Hypothalamus (tissue), 51 donors: ENCODE measurements at places on chromosomes 1 and 21.

- DNase-seq: no peak
These were observed 32.2 kb upstream of the SAMD13 start for GRCh38 chr1:84269306-84269705.

DNA sequence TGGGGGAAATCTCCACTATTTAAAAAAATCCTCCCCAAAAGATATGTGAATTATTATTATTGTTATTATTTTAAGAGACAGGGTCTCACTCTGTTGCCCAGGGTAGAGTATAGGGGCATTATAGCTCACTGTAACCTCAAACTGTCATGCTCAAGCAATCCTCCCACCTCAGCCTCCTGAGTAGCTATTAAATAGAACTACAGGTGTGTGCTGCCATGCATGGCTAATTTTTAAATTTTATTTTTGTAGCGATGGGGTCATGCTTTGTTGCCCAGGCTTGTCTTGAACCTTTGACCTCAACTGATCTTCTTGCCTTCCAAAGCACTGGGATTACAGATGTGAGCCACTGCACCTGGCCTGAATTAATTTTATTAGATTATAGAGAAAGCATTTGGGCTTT lies 116.8 kb downstream of the RABGAP1L start:
- DNase-seq: no peak

- no peak for DNase-seq
These were observed 39.2 kb downstream of the EPHA2 start for GRCh38 chr1:16116625-16117024.

DNA sequence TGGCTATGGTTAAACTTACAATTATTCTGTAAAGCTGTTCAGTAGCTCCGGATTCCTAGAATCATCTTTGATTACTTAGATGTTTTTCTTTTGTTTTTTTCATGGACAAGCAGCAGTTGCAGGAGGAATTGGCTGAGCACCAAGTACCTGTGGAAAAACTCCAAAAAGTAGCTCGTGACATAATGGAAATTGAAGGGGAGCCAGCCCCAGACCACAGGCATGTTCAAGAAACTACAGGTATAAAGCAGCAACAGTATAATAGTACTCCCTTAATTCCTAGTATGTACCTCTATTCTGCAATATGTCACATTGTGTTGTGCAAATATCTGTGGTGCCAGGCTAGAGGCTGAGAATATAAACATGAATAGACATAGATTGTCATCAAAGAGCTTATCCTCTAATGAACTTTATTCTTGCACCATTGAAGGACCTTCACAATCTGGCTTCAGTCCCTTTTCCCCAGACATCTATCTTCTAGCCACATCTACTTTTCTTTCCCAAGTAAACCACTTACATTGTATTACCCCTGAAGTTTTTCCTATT lies 132.3 kb upstream of the BMP8A start:
- DNase-seq: no peak

GRCh38 chr1:198725090-198725489 lies 86.2 kb downstream of the PTPRC start:
- DNase-seq: no peak

- DNase-seq: no peak
These were observed 5.9 kb upstream of the LHX9 start for GRCh38 chr1:197911111-197911856.

DNA sequence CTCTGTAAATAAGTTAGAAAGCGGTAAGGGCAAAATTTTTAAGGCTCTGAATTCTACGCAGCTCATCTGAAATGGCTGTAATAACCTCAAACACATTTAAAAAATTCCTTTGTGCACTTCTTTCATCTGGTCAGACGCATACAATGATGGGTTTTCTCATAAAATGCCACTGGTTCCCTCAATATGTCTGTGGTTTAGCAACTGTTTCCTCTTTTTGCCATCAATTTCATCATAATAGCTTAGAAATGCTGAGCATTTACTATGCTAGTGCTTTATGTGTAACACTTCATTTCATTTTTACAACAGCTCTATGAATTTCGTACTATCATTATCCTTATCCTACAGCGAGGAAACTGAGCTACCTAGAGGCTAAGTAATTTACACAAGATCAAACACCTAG lies 35.3 kb upstream of the DMRTA2 start:
- no peak for DNase-seq

DNA sequence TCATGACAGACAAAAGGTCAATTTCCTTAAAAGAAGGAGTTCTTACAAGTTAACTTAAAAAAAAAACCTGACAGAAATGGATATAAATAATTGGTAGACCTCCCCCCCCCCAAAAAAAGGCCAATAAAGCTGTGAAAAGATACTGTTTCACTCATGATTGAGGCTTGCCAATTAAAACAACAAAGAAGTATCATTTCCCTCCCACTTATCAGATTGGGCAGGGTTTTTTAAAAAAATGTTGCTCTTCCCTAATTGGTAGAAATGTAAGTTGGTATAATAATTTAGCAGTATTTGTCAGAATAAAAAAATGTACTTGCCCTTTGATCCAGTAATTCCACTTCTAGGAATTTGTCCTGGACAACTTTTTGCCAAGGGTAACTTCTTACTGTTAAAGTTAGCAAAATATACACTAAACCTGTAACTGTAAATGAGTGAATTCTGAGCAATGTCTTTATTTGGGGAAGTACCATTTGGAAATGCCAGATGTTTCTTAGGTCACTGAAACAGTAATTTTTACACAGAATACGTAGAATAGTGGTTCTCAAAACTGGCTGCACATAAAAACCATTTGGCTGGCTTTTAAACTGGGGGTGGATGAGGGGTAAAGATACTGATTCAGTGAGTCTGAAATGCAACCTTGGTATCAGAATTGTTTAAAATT lies 17.5 kb downstream of the RNF2 start:
- no peak for DNase-seq

- DNase-seq: no peak
These were observed 132.8 kb downstream of the TNFSF18 start for GRCh38 chr1:172917972-172918371.

- no peak for DNase-seq
These were observed 30.6 kb downstream of the IARS2 start for GRCh38 chr1:220124542-220124941.

DNA sequence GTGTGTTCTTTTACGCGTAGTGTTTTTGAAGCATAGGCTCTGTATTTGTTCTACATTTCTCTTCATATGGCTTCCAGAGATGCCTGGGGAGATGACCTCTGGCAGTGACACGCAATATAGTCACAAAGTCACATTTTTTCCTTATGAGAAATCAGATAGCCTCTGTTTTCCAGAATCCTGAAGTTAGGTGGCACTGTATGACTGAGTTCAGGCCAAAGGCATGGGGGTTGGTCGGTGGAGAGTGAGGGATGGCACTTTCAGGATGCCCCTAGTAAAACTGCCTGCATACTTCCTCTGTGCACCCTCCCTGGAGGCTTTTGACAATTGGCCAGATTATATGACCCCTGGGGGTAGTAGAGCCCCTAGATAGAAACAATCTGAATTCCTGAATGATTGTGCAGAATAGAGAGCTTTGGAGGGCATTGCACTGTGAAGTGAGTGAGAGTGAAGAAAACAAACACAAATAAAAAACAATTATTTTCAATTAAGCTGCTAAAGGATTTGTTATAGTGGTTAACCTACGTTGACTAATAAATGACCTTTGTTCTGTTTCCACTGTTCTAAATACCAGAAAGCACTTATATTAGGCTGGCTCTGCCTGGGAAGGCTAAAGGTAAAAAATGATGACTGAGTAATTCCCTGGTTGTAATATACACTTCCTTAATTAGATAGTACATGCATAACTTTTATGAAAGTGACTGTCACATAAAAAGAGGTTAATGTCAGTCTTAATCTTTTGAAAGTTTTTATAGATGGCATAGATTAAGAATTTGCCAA lies 1660.8 kb downstream of the PLA2G4A start:
- DNase-seq: no peak

- no peak for DNase-seq
These were observed 99.7 kb upstream of the HAO2 start for GRCh38 chr1:119268879-119269278.

- DNase-seq: peak; percentile 68
These were observed 62.7 kb downstream of the SKI start for GRCh38 chr1:2290595-2291510.

DNA sequence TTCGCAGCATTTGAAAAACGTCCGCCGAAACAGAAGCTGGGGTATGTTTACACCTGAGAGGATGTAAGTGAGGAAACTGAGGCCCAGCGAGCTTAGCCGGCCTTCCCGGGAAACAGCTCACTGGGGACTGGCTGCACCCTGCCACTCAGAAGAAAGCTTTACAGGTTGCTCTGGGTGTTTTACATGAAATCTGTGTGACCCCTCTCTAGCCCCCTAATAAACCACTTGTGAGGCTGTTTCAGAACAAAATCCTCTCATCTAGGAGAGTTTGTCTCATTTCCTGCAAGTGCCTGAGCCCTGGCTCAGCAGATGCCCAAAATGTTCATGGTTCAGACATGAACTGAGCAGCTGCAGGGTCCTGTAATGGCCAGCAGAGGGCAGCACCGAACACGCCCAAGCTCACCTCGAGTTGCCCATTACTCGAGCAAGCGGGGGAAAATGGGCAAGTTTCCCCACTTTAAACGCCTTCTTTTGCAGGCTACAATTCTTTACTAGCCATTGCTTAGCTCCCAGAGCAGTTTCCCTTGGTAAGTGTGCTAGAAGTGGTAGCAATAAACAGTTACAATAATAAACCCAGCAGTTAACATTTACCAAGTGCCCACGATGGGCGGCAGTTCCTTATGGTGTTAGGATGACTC lies 76.4 kb downstream of the FHAD1 start:
- DNase-seq: no peak

- no peak for DNase-seq
These were observed 7.8 kb upstream of the SLC6A9 start for GRCh38 chr1:44038876-44039657.

- DNase-seq: no peak
These were observed 167.2 kb downstream of the ADGRL2 start for GRCh38 chr1:81967951-81968350.

GRCh38 chr1:206832352-206832880 lies 33.0 kb upstream of the IL20 start:
- no peak for DNase-seq

DNA sequence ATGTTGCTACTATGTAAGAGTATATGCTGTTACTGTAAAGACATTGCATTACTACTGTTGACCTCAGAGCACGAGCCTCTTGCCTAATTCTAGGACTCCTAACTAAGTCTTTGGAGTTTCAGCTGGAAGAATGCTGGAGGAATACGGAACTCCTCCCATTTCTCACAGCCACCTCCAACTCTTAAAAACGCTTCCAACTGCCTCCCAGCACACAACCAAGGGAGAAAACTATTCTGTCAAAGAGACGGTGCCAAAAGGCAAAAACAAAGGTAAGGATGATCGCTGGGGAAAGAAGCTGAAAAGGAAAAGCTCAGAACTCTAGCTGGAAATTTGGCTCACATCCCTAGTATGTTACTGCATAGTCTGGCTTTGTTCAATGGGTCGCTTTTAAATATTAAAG lies at the start of gene FMO2:
FMO2 (plus strand) TSS at position 210 of the 400 bp plus-strand sequence. CDS start 414 bp downstream, outside the sequence.
- no peak for DNase-seq

DNA sequence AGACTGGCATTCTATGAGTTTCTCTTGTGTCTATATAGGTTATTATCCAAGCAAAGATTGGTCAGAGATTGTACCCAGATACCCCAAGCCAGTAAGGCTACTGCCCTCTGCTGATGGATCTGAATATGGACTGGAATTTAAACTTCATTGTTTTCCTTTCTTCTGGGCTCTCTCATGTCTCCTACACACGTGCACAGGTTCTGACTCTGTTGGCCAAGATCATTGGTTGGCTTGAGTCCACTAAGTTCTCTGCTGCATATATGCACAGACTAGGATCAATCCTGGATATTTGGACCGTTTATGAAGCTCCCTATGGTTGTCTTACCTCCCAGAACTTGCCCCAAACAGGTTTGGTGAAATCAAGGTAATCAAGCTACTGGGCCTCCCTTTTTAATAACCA lies 69.7 kb downstream of the CC2D1B start:
- no peak for DNase-seq

DNA sequence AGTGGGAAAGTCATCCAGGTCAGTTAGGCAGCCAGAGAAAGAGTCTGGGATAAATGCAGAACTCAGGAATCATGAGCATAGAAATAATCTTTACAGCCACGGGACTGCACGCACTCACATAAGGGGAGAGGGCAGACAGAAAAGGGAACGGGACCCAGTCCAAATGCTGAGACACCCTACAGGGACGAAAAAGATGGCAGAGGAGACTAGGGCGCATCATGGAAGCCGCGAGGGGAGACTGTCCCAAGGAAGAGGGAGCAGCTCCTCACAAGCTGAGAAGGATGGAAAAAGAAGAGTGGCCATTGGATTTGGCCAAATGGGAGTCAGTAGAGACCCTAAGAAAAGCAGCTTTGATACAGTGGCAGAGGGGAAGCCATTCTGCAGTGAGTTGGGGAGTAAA lies 102.9 kb upstream of the TLR5 start:
- DNase-seq: no peak

DNA sequence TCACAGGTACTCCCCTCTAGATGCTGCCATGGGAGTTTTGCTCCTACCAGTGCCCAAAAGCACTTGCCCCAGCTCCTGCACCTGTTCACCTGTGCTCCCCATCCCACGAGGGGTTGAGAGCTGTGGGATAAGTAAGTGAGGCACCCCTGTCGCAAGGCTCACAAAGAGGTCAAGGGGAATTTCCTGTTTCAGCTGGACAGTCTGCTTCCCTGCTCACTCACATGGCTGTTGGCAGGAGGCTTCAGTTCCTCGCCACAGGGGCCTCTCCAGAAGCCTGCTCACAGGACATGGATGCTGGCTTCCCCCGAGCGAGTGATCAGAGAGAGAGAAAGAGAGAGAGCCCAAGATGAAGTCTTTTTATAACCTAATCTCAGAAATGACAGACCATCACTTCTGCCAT lies 8.7 kb upstream of the NCMAP start:
- no peak for DNase-seq

GRCh38 chr1:2195785-2196184 lies 1.2 kb upstream of the FAAP20 start:
- DNase-seq: no peak

- peak; percentile 34 for DNase-seq
These were observed at the start of gene HMCN1 for GRCh38 chr1:185733818-185734735. Gene HMCN1 (plus strand): TSS chr1:185734391. CDS start chr1:185734780, 389 bp downstream.

DNA sequence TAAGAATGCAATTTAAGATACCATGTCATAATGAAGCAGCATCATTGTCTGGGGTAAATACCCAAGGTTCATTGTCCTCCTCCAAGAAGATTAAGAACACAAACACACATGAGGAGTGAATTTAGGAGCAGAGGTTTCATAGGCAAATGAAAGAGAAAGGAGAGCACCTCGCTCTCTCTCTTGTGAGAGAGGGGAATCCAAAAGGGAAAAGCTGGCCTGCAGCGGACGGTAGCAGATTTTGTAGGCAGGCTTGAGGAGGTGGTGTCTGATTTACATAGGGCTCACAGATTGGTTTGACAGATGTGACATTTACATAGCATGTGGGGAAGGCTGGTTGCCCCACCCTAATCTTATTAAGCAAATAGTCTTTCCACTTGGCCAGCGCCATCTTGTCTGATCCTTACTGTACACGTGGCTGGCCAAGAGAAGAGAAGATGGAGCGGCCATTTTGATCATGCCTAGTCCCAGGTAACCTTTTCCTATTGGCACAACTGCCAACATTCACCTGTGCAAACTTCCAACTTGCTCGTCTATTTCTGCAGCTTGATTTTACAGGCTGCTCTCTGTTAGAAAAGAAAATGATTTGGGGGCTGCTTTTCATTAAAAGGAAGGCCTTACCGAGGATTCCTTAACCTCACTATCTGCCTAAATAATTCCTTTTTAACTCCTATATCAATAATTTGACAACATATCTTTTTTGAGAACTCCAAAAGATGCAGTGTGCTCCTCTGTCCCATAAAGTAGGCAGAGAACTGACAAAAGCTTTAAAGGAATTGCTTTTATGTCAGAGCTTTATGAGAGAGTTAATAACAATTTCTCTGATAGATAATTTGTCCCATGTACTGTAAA lies 16.0 kb upstream of the LRRC7 start:
- DNase-seq: no peak
